Iris pigment epithelial cell (primary cell): ENCODE measurements at places on chromosomes 4 and X.

GRCh38 chr4:12791536-12791935 is 692.6 kb downstream of the RAB28 start:
- DNase-seq, result no peak

- peak; percentile 42 for DNase-seq
These were observed 128.8 kb upstream of the GPC4 start for GRCh38 chrX:133544115-133544514.

- DNase-seq, result no peak
These were observed 15.3 kb downstream of the CPZ start for GRCh38 chr4:8607603-8608481.

GRCh38 chrX:134026565-134027311 is 41.3 kb upstream of the GPC3 start:
- DNase-seq, result peak; percentile 42

GRCh38 chr4:23234018-23234417 is 541.3 kb downstream of the GBA3 start:
- DNase-seq, result no peak

GRCh38 chrX:76920607-76921006 is 493.1 kb downstream of the MAGEE1 start:
- DNase-seq, result no peak

DNA sequence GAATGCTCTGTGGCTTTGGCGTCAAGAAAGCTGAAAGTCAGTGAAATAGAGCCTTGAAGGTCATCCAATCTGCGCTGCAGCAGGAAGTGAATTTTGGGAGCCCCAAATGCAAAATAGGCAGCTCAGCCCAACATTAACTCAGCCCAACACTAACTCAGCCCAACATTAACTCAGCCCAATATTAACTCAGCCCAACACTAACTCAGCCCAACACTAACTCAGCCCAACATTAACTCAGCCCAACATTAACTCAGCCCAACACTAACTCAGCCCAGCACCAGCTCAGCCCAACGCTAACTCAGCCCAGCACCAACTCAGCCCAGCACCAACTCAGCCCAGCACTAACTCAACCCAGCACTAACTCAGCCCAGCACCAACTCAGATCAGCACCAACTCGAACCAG is 71.5 kb downstream of the SORBS2 start:
- no peak for DNase-seq

DNA sequence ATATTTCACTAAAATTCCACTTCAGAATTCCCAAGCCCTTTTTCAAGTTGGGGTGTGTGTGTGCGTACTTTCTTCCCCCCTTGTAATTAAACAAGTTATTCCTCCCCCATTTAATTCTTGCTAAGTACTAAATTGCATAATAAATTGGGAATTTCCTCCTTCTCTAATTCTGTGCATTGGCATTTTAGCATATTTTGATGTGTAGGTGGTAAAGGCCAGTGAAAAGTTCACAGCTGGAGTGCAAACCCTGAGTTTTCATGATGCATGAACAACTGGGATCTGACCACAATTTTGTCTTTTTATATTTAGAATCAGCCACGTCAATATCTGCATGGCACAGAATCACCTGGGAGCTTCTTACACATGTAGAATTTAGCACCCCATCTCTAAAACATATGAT is 18.5 kb downstream of the ANXA3 start:
- DNase-seq, result no peak

- DNase-seq, result no peak
These were observed 6.7 kb upstream of the SH3BP2 start for GRCh38 chr4:2786152-2786671.

- peak; percentile 30 for DNase-seq
These were observed 152.0 kb upstream of the SLC4A4 start for GRCh38 chr4:71186566-71187403.

DNA sequence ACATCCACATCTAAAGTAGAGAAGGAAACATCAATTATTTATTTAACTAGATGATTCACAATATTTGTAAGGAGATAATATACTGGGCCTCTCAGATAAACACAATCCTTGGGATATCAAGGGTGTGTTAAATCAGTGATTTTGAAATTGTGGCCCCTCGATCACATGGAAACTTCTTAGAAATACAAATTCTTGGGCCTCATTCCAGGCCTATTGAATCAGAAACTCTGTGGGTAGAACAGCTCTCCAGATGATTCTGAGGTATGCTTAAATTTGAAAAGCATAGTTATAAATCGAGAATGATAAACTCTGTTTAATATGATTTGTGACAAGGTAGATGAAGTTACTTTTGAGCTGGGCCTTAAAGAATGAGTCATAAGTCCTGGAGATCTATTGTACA is 64.3 kb upstream of the GPR174 start:
- peak; percentile 32 for DNase-seq

DNA sequence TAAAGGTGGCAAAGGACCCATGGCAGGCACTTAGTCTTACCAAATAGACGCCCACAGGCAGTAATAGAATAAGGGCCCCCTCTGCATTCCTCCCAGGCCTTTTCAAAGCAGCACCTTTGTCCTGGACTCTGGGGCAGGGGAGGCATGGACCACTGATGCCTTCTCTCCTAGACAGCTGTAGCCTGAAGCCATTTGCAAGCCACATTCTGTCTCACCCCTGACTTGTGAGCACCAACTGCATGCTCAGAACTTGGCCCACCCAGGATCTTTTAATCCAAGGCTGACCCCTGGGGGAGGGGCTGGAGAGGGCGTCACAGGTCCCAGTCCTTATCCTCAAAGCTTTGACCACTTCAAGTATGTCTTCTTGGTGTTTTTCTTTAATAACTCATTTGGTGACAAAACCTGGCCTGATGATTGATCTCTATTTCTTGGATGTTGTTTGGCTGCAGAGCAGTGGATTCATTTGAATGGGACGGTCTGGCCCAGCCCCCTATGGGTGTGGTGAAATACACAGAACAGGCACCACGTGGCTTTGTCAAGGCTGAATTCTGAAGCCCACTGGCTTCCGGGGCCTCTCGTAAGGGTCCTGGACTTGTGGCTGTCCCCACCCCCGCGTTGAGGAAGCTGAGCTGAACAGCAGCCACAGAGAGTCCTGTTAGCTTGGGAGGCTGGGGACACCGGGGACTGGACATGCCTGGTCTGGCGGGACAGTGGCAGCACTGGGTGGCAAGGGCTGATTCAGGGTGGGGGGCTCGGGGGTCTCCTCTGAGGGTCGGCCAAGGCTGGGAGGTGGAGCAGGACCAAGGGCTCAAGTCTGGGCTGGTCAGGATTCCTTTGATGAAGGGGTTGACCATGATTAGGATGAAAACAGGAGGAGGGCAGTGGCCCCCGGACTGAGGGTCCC is 36.6 kb downstream of the ADRA2C start:
- DNase-seq, result no peak

DNA sequence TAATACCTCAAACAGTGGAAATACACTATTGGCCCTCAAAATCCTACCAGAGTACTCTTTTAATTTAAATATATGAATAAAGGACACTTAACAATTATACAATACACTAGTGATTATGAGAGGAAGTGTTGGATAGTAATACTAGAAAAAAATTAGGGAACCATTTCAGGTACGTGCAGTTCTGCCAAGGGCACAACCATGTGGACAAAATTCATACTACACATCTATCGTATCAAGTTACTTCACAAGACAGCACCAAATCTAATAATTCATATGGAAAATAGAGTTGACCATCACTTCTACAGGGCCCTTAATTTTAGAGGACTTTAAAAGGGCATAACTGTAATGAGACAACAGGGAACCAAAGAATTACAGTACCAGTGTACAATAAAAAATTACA is 69.2 kb upstream of the ZCCHC13 start:
- DNase-seq, result no peak

DNA sequence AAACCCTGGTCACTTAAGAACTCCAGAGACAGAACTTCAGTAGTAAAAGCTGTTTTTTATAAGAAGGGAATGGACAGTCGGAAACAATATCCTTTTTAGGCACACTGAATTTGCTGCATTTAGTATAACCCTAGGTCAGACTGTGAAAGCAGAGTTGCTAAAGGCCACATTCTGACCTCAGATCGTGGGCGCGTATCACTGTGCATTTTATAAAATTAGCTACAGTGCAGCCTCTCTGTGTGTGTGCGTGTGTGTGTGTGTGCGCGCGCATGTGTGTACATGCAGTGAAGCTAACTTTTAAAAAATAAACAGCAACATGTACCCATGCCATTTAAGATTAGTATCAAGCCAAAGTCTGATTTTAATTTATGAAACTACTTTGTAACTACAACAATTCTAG is 8.0 kb downstream of the ZNF827 start:
- DNase-seq, result no peak

- no peak for DNase-seq
These were observed 209.6 kb upstream of the IRS4 start for GRCh38 chrX:108945883-108946523.

DNA sequence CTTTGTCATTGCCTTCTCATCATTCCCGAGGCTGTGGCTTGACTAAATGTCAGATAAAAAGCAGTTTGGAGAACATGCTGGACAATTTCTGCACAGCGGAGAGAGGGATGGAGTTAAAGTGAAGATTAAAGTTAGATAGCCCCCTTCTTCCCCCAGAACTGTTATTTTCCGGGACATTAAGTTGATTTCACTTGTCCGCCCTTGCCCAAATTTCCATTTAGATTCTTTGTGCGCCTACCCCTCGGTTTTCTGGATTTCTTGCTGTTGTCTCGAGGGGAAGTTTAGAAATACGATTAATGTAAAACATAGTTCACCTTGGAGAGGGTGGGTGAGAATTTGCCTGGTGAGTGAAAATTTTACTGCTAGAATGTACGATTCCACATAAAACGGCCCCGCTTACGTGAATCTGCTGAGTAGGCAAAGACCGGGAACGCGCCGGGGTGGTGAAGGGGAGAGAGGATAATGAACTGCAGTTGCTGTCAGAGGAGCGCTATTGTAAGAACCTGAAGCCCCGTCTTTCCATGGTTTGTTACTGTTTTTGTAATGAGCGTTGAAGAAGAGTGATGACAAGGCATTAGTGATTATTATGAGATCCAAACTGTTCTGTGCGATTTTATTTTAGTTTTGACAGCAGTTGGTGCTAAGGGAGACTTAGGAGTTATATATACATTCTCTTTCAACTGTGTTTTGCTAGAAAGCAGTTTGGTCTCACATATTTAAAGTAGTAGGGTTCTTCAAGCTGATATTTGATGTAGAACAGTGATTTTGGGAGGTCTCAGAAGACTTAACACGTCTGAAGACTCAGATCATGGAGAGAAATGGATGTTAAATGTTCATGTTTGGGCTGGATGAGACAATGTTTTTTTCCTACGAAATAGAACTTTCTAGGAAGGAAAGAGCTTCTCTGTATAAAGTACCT is 73.0 kb downstream of the AFF1 start:
- peak; percentile 66 for DNase-seq

- DNase-seq, result no peak
These were observed 3.9 kb downstream of the BMP2K start for GRCh38 chr4:78780093-78780492.

GRCh38 chrX:45669715-45670340 is 469.2 kb upstream of the DIPK2B start:
- no peak for DNase-seq

GRCh38 chrX:119236623-119237561 is 807 bp downstream of the PGRMC1 start:
- peak; percentile 67 for DNase-seq

DNA sequence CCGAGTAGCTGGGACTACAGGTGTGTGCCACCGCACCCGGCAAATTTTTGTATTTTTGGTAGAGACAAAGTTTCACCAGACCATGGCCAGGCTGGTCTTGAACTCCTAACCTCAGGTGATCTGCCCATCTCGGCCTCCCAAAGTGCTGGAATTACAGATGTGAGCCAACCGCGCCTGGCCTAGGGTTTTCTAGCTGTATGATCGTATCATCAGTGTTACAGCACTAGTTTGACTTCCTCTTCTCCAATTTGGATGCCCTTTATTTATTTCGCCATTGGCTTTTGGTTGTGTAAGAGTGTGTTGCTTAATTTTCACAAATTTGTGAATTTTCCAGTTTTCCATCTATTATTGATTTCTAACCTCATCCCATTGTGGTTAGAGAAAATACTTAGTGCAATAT is 5.2 kb downstream of the TKTL1 start:
- DNase-seq, result no peak
